ENCODE measurements at places on chromosomes 7 and 10. TPM values are rescaled to one million over a fixed set of nuclear protein-coding genes. Genes with fewer than 3 reads are reported as not detected.

The PDZD8 gene
- 49.4 TPM for total RNA-seq

The AGAP5 gene
- 14.3 TPM for total RNA-seq

The CRHR2 gene
- total RNA-seq, result not detected

The WEE2 gene
- 2.5 TPM for total RNA-seq

The MNX1 gene
- total RNA-seq, result 36.5 TPM

The TCAF2 gene
- not detected for total RNA-seq

The FOXI2 gene
- not detected for total RNA-seq

The ENTPD7 gene
- total RNA-seq, result 36.0 TPM

DNA sequence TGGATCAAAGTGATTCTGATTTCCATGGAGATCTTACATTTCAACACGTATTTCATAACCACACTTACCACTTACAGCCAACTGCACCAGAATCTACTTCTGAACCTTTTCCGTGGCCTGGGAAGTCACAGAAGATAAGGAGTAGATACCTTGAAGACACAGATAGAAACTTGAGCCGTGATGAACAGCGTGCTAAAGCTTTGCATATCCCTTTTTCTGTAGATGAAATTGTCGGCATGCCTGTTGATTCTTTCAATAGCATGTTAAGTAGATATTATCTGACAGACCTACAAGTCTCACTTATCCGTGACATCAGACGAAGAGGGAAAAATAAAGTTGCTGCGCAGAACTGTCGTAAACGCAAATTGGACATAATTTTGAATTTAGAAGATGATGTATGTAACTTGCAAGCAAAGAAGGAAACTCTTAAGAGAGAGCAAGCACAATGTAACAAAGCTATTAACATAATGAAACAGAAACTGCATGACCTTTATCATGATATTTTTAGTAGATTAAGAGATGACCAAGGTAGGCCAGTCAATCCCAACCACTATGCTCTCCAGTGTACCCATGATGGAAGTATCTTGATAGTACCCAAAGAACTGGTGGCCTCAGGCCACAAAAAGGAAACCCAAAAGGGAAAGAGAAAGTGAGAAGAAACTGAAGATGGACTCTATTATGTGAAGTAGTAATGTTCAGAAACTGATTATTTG lies 15.3 kb downstream of the HNRNPA2B1 start:
- peaks cover 9% of the 10 kb centered on the region for H3K4me1 ChIP-seq
- DNase-seq, result no peak
- no peaks in the 10 kb centered on the region for H3K27me3 ChIP-seq
- H3K4me3 ChIP-seq, result no peak overlapping the region

- no peaks in the 10 kb centered on the region for H3K27me3 ChIP-seq
- H3K4me1 ChIP-seq, result no peaks in the 10 kb centered on the region
- H3K36me3 ChIP-seq, result no peaks in the 10 kb centered on the region
- H3K27ac ChIP-seq, result no peak overlapping the region
Observed at GRCh38 chr10:52106899-52107298, 207.2 kb upstream of the DKK1 start.

DNA sequence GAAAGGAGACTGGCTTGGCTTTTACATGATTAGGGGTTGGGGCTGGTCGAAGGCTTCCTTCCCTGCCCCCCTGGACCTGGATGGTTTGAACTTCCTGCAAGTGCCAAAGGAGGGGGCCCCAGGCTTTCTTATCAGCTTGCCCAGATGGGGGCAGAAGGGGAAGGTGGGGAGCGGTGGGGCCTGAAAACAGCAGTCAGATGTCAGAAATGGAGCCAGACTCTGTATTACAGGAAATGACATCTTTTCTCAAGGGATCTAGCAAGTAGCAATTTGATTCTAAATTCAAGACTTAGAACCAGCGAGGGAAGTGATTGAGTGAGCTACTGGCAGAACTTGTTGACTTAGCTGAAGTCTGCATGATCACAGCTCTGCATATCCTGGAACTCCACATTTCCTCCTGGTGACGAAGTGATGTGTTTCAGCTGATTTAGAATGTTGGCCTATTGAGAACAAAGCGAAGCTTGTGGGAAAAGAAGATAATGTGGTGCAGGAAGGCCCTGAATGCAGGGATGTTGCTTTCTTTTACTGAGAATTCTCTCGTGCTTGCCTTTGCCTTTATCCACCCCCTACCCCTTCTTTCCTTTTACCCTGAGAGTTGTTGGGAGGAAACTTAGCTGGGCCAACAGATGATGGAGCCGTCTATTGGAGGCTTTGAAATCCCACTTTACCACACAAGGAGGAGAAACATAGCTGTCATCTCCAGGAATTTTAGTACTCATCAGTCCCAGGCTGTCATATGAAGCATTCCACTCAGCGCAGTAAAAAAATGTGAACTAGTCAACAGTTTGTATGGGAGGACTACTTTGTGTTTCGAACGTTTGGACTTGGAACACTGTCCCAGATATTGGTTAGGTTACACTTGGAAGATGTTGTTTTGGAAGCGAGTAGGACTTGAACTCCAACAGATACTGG lies 43.2 kb downstream of the CCNY start:
- no peak for DNase-seq
- no peak overlapping the region for H3K4me3 ChIP-seq
- H3K27me3 ChIP-seq, result no peaks in the 10 kb centered on the region

DNA sequence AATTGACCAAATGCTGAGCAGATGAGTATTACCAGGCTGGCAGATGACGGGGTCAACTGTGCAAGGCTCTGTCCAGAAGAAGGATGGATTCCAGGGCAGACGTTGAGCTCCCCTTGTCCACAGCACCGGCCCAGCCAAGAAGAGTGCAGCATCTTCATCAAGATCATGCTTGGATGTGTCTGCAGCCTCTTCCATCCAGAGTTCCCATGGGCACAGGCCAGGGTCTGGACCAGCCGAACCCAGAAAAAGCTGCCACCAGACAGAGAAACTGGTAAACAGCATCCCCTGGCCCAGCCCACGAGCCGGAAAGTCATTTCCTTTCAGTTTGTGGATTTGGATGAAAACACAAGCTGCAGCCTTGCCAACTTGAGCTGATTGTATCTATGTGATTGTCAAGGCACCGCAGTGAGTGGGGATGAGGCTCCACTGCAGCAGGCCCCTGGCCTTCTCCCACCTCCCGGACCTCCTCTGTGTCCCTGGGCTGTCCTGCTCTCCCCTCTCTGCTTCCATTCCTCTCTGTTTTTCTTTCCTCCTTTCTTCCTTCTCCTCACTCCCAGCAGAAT lies 321.8 kb downstream of the TCERG1L start:
- no peaks in the 10 kb centered on the region for H3K27me3 ChIP-seq
- H3K4me3 ChIP-seq, result no peak overlapping the region
- no peak for DNase-seq
- H3K36me3 ChIP-seq, result no peaks in the 10 kb centered on the region
- no peak overlapping the region for H3K27ac ChIP-seq

DNA sequence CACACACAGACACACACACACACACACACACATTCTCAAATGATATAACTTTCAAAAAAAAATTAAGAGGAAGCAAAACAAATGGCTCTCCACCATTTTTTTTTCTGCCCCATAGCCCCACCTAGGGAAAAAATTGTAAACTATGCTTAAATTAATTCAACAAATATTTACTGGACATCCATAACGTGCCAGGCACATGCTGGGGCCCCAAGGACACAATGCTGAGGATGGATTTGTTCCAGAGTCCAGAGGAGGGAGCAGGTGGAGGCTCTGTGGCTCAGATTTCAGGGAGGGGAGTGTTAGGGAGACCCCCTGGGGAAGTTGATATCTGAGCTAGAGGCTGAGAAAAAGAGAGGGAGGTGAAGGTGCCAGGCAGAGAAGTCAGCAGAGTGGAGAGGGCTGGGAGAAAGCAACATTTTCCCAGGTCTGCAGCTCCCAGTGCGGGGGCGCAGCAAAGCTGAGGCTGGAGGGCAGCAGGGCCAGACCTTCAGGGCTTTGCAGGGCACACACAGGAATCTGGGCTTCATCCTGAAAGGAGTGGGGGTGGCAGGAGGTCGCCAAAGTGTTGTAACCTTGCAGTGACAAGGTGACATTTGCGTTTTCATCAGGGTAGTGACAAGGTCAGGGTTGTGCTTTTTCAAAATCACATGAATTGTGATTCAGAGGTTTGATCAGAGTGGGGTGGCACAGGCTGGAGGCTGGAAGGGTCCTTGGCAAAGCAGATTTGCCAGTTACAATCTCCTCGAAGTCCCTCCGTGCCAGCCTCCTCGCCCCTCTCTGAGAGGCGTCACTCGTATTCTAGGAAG lies 261.6 kb downstream of the WDR11 start:
- no peak overlapping the region for H3K4me3 ChIP-seq
- peaks cover 17% of the 10 kb centered on the region for H3K4me1 ChIP-seq
- peak; percentile 21 for DNase-seq
- H3K27me3 ChIP-seq, result no peaks in the 10 kb centered on the region

GRCh38 chr10:71068861-71069271 lies 143.5 kb upstream of the UNC5B start:
- no peak for DNase-seq
- H3K36me3 ChIP-seq, result no peaks in the 10 kb centered on the region
- H3K4me1 ChIP-seq, result no peaks in the 10 kb centered on the region
- no peak overlapping the region for H3K4me3 ChIP-seq

- no peaks in the 10 kb centered on the region for H3K4me1 ChIP-seq
- no peaks in the 10 kb centered on the region for H3K27me3 ChIP-seq
- no peak for DNase-seq
Observed at GRCh38 chr7:119572132-119572531, 700.8 kb upstream of the KCND2 start.

DNA sequence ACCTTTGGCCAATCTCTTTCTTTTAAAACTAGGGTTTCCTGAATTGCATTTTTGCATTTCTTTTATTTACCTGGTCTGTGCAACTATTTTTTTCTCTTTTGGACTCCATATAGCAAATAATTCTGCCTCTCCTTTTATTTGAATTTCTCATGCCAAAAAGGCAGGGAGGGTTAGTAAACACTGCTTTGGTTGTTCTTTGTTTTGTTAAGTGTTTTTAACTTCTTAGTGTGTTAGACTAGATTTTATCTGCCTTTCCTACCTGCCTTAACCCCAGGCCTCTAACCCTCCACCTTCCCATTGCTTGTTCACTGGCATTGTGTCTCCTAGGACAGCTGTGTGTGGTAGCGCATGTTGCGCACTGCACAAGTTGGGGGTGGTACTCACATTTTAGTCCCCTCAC lies 18.1 kb downstream of the ZMIZ1 start:
- no peak for DNase-seq
- no peaks in the 10 kb centered on the region for H3K27me3 ChIP-seq
- H3K4me3 ChIP-seq, result no peak overlapping the region
- peaks cover 6% of the 10 kb centered on the region for H3K4me1 ChIP-seq
- H3K36me3 ChIP-seq, result no peaks in the 10 kb centered on the region

GRCh38 chr10:98273057-98273850 lies 5.3 kb upstream of the LOXL4 start:
- peaks cover 21% of the 10 kb centered on the region for H3K4me1 ChIP-seq
- no peak for DNase-seq
- H3K36me3 ChIP-seq, result no peaks in the 10 kb centered on the region
- H3K27ac ChIP-seq, result no peak overlapping the region
- H3K27me3 ChIP-seq, result no peaks in the 10 kb centered on the region

DNA sequence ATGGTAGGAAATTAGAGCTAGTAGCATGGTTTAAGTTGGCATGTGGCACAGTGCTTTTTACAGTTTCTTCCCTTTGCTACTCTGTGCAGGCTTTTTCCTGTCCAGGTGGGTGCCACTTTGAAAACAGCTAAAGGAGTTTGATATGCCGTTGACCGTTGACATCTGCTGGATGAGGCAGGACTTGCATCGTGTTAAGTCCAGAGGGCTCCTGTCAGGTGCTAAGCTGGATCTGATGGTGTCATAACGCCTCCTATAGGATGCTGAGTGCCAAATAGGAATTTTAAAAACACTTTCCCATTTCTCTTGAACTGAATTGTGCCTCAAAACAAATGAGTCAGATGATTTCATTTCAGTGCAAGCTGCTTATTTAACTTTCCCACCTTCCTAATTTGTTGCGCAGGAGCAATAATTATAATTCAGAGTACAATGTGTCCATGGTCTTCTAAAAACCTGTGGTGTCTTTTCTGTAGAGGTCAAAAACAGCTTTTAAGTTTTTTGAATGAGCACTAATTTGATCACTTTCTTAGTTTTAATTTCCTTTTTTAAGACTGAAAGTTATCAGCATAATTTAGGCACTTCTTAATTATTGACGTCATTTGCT lies 178.3 kb downstream of the CDCA7L start:
- H3K4me1 ChIP-seq, result peaks cover 19% of the 10 kb centered on the region
- peak; percentile 83 for DNase-seq
- no peaks in the 10 kb centered on the region for H3K27me3 ChIP-seq
- no peaks in the 10 kb centered on the region for H3K36me3 ChIP-seq

- peaks cover 12% of the 10 kb centered on the region for H3K4me1 ChIP-seq
- DNase-seq, result no peak
- H3K27ac ChIP-seq, result no peak overlapping the region
- H3K36me3 ChIP-seq, result no peaks in the 10 kb centered on the region
- H3K4me3 ChIP-seq, result no peak overlapping the region
Observed at GRCh38 chr10:18647945-18648344, 3.4 kb downstream of the NSUN6 start.

GRCh38 chr10:124323806-124324205 lies 94.9 kb downstream of the OAT start:
- no peaks in the 10 kb centered on the region for H3K4me1 ChIP-seq
- no peak for DNase-seq
- no peak overlapping the region for H3K4me3 ChIP-seq
- no peak overlapping the region for H3K27ac ChIP-seq

DNA sequence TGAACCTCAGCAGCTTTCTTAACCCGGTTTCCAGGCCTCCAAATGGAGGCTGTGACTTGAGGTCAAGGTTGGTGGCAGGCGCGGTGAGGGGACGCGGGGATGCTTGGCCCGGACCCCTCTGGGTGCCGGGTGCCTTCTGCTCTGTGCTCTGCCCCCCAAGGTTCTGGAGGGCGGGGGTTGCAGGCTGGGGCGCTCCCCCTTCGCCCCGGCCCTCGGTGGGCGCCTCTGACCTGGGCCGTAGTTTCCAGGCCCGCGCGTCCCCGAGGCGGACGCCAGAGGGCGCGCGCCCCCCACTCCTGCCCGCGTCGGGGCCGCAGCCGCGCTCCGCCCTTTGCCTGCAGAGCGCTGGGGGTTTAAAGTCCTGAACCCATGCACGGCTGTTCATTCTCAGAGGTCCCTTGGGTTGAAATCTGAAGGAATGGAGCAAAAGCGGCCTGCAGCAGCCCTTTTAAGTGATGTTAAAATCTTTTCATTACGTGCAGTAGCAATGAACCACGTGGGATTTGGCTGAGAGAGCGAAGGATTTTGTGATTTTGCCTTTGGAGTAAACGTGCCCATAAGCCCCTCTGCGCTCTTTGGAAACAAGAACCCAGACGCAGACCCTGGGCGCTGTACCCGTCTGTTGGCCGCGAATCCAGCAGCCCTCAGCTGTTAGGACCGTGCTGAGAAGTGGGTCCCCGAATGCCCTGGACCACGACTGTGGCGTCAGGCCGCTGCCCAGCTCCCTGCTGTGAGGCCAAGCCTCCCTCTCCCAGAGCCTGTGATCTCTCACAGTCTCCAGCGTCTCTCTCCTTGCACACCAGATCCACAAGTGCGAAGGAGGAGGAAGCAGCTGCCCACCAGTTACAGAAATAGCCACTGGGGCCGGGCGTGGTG lies 135.0 kb downstream of the ACTR3B start:
- no peak overlapping the region for H3K4me3 ChIP-seq
- DNase-seq, result no peak
- H3K27ac ChIP-seq, result no peak overlapping the region
- no peaks in the 10 kb centered on the region for H3K36me3 ChIP-seq
- H3K27me3 ChIP-seq, result no peaks in the 10 kb centered on the region

GRCh38 chr7:4103352-4104091 lies 578.6 kb upstream of the FOXK1 start:
- no peak overlapping the region for H3K4me3 ChIP-seq
- H3K27me3 ChIP-seq, result no peaks in the 10 kb centered on the region
- H3K36me3 ChIP-seq, result no peaks in the 10 kb centered on the region
- no peaks in the 10 kb centered on the region for H3K4me1 ChIP-seq

GRCh38 chr10:51926337-51926736 lies 226.9 kb upstream of the CSTF2T start:
- H3K27me3 ChIP-seq, result no peaks in the 10 kb centered on the region
- no peak overlapping the region for H3K27ac ChIP-seq
- H3K36me3 ChIP-seq, result no peaks in the 10 kb centered on the region
- no peaks in the 10 kb centered on the region for H3K4me1 ChIP-seq
- H3K4me3 ChIP-seq, result no peak overlapping the region

Measured in Caco-2 (cell line).